Right ventricle myocardium superior (tissue), 1 donor: ENCODE measurements at places on chromosomes 2 and 18. TPM values are rescaled to one million over a fixed set of nuclear protein-coding genes. Genes with fewer than 3 reads are reported as not detected.

The TNS1 gene
- total RNA-seq: 722 TPM

The GALNT14 gene
- 0.67 TPM for total RNA-seq

The FOXI3 gene
- not detected for total RNA-seq

The NGEF gene
- total RNA-seq: not detected

The UGT1A4 gene
- total RNA-seq: not detected
